ENCODE measurements at places on chromosomes 3 and 15.

DNA sequence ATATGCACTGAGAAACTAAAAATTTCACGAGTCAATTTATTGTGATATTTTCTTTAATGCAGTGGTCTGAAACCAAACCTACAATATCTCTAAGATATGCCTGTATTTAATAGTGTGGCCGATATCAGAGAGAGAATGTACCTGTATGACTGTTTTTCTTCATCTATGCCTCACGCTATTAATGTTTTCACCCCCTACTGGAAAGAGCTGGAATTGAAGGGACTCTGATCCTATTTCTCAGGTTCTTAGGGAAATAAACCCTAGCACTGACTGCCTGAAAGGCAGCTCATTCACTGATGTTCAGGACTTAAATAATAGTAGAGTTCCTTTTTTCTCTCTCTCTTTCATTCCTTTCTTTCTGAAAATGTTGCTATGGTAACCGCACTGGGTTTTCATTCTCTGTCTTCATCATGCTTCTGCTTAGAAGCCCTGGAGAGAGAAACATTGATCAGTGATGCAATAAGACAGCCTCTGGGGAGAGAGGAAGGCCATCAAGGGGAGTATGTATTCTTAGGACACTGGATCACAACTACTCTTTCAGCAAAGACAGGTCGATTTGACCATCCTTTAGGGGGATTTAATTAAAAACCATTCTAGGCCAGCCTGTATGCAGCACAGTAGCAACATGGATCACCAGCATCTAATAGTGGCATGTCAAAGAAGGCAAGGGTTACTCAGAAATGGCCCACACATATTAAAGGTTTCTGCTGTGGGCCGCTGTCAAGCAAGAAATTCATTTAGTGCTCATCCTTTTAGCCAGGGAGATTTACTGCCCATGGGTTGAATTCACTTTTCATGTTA lies 1135.7 kb downstream of the IGSF11 start:
- DNase-seq = no peak

- DNase-seq = no peak
Measured at GRCh38 chr3:118963711-118964110, 70.9 kb downstream of the IGSF11 start.

- peak; percentile 60 for DNase-seq
Measured at GRCh38 chr15:58070801-58071418, 5.4 kb upstream of the ALDH1A2 start.

DNA sequence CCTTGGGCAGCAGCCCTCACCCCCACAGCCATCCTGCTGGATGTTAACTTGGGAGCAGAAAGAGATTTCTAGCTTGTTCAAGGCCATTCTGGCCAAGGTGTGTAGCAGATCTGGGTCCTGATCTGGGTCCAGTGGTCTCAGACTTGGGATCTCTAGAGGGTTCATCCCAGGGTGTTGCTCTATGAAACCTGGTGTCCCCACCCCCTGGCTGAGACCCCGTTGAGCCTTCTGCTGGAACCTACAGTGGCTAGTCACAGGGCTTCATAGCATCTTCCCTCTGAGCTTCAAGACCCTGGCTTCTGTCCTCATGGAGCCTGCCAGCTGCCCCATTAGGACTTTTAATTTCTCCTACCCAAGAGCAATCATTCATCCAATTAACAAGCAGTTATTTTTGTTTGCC lies 64.3 kb downstream of the EPHB1 start:
- DNase-seq = no peak

- DNase-seq = no peak
Measured at GRCh38 chr3:20905210-20905805, 719.3 kb upstream of the SGO1 start.

DNA sequence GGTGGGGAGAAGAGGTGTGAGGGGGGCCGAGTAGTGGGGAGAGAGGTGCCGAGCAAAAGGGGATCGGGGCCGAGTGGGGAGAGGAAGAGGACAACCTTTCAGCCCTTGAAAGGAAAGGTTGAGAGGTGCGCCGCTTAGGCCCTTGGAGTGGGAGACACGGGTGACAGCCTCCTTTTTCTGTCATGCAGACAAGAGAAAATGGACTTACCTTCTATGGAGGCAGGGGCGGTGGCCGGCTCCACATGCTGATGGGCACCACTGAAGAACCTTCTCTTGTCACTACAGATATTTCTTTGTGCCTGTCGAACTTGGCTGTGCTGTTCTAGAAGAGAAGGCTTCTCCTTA lies 421 bp downstream of the KLHL18 start:
- no peak for DNase-seq

DNA sequence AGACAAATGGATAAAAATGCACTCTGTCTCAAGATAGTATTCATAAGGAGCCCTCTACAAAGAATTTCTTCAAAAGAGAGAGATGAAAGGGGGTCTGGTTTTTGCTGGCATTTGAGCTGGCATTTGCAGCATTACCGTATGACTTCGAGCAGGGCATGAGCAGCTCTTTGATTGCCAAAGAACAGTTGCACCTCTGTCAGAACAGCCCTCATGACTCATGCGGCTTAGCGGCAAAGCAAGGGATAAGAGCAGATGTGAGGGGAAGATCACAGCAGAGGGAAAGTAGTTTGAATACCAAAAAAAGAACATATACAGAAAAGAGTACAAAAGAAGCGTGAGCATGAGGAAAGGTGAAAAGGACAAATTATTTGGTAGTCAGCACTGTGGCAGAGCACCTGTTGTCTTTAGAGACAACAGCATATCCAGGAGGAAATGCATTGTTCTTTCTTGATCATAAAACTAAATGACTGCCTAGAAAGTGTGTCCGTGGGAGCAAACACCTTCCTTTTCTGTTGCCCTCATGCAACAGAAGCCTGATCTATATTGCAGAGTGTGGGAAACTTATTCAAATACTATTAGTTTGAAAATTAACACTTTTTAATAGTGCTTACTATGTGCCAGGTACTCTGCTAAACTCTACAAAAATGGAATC lies 80.5 kb upstream of the SLC24A5 start:
- DNase-seq = peak; percentile 92

- DNase-seq = no peak
Measured at GRCh38 chr3:100104817-100105413, 9.4 kb downstream of the FILIP1L start.

DNA sequence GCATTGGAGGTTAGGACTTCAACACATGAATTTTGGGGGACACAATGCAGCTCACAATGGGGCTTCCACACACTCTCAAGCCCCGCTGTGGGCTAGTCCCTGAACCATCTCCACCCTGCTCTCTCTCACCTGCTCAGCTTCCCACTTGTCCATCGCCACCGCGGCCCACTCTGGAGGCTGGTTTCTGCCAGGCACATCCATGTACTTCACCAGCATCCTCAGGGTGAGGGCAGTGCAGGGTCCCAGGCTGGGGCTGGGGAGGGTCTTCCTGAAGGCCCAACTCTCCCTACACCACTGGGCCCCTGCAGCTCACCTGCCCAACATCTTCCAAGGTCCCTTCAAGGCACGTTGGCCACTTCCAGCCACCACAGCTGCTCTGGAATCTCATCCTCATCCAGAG lies 46.4 kb downstream of the KLF15 start:
- DNase-seq = no peak

DNA sequence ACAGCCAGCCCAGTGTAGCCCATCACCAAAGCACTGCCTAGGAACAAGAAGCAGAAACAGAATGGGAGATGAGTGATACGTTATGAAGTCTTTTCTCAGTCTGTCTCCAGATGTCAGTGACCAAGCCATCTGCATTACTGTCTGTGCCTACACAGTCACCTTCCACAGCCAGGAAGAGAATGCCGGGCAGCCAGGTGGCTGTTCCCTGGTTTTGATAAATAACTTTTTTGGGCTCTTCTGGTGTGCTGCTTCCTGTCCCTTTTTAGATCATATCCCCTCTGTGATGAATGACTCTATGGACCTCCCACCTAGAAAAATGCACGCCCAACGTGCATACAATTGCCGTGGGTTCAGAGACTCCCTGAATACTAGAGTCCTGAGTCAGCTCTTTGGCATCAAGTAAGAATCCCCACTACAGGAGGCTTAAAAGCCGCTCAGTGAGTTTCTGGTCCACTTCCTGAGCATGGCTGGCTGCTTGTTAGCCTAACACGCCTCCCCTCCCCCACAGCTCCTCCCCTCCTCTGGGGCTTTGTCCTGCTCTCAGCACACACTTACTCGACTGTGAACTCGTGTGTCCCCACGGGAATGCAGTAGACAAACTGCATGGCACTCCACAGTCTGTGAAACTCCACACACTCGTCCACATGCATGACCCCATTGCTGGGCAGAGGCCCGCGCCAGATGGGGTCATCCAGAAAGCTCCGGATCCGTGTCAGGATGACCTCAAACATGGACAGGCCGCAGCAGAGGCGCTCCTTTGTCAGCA lies 34.7 kb downstream of the NIPA2 start:
- DNase-seq = no peak

GRCh38 chr3:31699309-31699953 lies 166.7 kb downstream of the STT3B start:
- DNase-seq = peak; percentile 10

- no peak for DNase-seq
Measured at GRCh38 chr3:158770741-158771350, 31.0 kb upstream of the MFSD1 start.

- no peak for DNase-seq
Measured at GRCh38 chr3:67601385-67601784, 53.0 kb downstream of the SUCLG2 start.

DNA sequence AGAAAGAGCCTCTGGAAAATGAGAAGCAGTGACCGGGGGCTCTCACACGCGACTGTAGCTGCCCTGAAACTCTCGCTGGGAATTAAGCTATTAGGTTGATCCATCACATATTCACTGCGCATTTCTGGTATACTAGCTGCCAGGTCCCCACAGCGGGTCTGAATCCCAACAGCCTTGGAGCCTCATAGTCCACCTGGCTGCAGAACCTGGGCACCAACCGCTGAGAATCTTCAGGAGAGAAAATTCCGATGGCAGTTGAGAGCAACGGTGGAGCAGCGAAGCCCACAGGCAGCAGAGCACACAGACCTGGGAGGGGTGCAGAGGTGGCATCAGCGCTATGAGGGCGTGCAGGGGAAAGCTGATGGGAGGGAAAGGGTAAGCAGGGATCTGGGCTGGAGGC lies 75.1 kb downstream of the FAM174B start:
- DNase-seq = no peak

DNA sequence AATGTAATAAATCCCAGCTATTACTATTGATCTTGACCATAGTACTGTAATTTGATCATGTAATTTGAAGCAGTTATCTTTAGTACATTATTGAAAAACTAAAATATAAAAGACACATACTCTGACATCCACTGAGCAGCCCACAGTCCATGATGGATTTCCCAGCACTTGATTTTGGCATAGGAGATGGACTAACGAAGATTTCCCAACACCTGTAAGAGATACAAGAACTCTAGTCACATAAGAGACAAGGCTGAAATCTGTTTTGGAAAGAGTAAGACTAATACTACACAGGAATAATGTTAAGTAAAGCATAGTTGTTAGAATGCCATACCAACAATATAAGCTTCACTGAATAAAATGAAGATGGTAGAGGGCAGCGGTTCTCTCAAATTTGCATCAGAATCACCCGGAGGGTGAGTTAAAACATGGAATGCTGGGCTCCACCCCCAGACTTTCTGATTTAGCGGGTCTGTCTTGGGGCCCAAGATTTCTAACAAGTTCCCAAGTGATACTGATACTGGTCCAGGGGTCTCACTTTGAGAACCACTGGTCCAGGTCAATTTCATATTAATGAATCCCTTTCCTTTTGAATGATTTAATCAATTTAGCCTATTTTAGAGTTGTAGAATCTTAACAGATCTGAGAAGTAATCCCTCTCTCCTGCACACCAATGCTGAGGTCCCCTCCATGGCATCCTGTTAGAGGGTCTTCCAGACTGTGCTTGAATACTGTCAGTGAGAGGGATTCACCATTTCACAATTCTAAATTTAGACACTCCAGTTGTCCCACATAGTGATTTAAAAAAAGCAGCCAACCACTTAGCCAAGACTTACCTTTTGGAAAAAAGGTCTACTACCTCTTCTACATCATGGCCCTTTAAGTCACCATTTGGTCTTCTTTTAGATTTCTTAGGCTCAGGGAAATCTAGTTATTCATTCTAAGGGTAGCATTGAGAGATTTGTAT lies 11.5 kb downstream of the RABL3 start:
- no peak for DNase-seq

GRCh38 chr3:89635137-89635536 lies 527.7 kb downstream of the EPHA3 start:
- no peak for DNase-seq

- DNase-seq = no peak
Measured at GRCh38 chr3:134652409-134652831, 1.6 kb upstream of the KY start.

DNA sequence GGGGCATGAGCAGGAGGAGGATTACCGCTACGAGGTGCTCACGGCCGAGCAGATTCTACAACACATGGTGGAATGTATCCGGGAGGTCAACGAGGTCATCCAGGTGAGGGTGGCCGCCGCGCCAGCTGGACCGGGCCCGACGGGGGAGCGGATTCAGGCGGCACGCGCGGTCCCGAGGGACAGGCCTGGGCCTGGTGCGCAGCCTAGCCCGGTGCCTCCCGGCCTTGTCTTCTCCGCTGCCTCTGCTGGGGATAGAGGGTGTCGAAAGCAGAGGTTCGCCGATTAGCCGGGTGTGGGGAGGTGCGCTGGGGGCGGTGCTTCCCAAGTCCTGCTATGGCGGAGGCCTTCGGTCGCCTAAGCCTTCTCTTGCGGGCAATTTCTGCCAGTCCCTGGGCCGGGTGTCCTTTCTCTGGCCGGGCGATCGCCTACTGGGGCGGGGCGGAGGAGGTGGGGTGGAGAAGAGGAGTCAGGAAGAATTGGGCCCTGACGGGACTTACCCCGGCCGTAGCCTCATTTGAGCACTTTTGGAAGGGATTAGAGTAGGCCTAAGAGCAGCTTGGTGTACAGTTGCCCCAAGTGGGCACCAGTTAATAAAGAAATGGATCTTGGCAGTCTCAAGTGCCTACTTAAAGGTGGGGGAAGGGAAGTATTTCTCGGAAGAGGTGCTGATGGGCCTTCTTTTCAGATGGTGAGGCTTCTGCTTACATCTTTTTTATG lies 940 bp downstream of the ARIH1 start:
- DNase-seq = peak; percentile 66

GRCh38 chr15:86193716-86194380 lies 114.2 kb downstream of the AGBL1 start:
- no peak for DNase-seq

- DNase-seq = no peak
Measured at GRCh38 chr3:24385012-24385615, 109.5 kb downstream of the THRB start.
